ENCODE measurements at places on chromosomes 7 and 10. TPM values are rescaled to one million over a fixed set of nuclear protein-coding genes. Genes with fewer than 3 reads are reported as not detected.

DNA sequence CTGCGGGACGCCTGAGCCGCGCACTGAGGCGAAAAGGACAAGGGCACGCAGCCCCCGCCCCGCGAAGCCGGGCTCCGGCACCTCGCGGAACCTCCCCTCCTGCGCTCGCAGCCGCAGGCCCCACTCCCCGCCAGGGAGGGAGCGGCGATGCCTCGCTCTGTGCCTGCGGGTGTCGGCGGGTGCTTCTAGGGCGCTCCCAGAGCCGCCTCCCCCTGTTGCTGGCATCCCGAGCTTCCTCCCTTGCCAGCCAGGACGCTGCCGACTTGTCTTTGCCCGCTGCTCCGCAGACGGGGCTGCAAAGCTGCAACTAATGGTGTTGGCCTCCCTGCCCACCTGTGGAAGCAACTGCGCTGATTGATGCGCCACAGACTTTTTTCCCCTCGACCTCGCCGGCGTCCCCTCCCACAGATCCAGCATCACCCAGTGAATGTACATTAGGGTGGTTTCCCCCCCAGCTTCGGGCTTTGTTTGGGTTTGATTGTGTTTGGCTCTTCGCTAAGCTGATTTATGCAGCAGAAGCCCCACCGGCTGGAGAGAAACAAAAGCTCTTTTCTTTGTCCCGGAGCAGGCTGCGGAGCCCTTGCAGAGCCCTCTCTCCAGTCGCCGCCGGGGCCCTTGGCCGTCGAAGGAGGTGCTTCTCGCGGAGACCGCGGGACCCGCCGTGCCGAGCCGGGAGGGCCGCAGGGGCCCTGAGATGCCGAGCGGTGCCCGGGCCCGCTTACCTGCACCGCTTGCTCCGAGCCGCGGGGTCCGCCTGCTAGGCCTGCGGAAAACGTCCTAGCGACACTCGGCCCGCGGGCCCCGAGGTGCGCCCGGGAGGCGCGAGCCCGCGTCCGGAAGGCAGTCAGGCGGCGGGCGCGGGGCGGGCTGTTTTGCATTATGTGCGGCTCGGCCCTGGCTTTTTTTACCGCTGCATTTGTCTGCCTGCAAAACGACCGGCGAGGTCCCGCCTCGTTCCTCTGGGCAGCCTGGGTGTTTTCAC, 519 bp downstream of the ITGB8 start:
- peak; percentile 71 for DNase-seq

- no peak for DNase-seq
These were observed 189.2 kb downstream of the THSD7A start for GRCh38 chr7:11642841-11643240.

- peak; percentile 84 for DNase-seq
These were observed 1.6 kb downstream of the NCOA4 start for GRCh38 chr10:46028584-46029460.

DNA sequence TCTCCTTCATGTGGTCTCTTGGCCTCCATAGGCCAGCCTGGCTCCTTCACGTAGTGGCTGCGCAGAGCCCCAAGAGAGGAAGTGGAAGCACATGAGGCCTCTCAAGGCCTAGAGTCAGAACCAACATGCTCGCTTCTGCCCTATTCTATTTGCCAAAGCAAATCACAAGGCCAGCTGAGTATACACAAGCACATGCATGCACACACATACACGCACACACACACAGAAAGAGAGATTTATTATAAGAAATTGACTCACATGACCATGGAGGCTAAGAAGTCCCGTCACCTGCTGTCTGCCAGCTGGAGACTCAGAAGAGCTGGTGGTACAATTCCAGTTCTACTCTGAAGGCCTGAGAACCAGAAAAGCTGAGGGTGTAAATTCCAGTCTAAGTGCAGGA, 64.3 kb upstream of the NRP1 start:
- no peak for DNase-seq

MEIG1 gene
- total RNA-seq = 2.6 TPM

PLEKHA1 gene
- total RNA-seq = 7.3 TPM

- no peak for DNase-seq
These were observed 846 bp downstream of the MRLN start for GRCh38 chr10:59752278-59752940.

DNMBP gene
- 16.2 TPM for total RNA-seq

ENO4 gene
- total RNA-seq = not detected

IFT22 gene
- 39.1 TPM for total RNA-seq

DMTF1 gene
- total RNA-seq = 179 TPM

DNA sequence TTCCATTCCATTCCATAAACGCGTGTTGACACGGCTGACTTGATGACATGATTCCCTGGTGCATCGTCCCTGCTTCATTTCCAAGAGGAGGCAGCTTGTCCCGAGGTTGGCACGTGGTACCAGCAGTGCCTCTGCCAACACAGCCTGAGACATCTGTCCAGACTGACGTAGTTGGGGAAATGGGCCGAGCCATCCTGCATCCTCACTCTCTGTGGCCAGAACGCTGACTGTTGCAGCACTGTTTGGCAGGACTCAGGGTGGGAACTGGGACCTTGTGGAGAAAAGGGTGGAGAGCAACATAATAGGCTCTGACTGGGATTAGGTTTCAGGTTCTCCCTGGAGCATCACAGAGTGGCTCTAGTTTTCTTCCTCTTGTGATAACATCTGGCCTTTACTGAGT, 118.6 kb upstream of the BTBD16 start:
- no peak for DNase-seq

GRCh38 chr10:111265341-111265740, 188.5 kb downstream of the ADRA2A start:
- no peak for DNase-seq

Data from Karpas-422 (cell line).